ENCODE measurements at places on chromosomes 2 and 18.

GRCh38 chr2:199602271-199602895 lies 144.6 kb upstream of the SATB2 start:
- DNase-seq, result no peak

DNA sequence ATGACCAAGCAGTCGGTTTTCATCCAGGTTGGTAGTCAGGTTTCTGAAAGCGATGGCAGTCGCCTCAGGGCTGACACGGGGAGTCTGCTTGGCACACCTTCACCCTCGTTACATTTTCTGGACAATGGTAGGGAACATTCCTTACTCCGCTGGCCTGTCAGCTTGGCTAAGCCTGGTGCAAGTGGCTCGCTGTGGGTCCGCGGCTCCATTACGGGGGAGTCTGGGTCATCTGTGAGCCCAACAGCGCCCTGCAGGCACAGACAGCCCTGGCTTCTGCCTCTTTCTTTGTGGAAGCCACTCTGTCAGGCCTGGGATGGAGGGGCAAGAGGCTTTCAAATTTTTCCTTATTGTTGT lies 95.6 kb downstream of the HDAC4 start:
- DNase-seq, result no peak

DNA sequence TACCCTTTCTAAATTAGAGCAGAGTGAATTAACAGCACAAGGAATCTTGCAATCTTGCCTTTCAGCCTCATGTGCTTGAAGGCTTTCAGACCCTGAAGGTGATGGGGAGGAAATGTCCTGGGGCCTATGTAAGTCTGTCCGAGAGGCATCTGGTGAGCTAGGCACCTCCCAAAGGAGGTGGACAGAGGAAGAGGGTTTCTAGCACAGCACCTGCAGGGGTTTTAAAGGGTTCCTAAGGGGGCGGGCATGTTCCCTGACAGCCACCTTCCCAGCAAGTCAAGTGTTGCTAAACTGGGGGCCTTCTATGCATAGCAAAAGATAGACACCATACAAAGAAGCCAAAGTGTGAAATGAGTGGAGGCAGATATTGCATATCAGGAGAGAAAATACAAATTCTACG lies 88.5 kb downstream of the CDH2 start:
- DNase-seq, result no peak

- DNase-seq, result no peak
Measured at GRCh38 chr2:29290293-29291047, 175.3 kb downstream of the CLIP4 start.

- no peak for DNase-seq
Measured at GRCh38 chr2:173720306-173720705, 244.9 kb downstream of the SP3 start.

GRCh38 chr2:179096090-179096489 lies 46.2 kb upstream of the CCDC141 start:
- DNase-seq, result no peak

GRCh38 chr2:141707486-141707885 lies 423.3 kb downstream of the LRP1B start:
- DNase-seq, result no peak

- DNase-seq, result no peak
Measured at GRCh38 chr2:100110614-100111000, 31.8 kb downstream of the AFF3 start.

- DNase-seq, result no peak
Measured at GRCh38 chr2:85734015-85734414, 19.8 kb upstream of the ATOH8 start.

- no peak for DNase-seq
Measured at GRCh38 chr2:24105816-24106215, 17.3 kb downstream of the PFN4 start.

DNA sequence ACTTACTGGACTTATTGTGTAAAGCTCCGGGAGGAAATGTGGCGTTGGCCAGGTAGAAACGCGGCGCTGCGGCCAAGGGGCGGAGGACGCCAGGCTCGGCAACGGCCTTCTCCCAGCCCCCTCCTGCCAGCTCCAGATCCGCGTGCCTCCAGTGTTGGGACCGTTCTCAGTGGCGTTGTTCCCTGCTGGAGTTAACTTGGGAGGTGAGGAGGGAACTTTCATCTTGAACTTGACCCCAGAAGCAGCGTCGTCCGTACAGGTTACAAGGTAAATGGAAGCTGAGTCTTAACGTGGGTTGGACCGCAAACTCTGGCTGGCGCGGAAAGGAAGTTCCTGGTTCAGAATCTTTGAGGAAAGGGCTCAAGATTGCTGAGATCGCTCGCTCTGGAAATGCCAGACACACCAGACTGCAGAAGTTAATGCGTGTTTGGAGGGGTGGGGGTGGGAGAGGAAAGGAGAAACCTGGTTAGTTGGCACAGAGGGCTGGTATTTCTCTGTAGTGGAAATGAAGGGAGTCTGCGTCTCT lies 1.3 kb downstream of the TANC1 start:
- no peak for DNase-seq

DNA sequence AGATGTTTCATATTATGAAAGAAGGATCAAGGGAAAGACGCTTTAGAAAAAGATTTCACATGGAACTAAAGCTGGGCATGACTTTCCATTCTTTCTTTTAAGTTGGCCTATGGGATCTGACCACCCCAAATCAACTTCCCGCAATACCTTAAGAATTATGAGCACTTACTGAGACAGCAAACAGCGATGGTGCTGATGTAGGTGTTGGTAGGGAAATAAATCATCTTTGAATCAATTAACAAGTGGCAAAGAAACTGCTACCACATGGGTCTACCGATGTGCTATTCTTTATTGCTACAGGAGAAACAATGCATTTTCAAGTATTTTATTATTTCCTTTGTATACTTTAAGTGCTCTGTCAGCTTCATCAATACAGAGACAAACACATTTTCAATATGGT lies 239.6 kb downstream of the PIEZO2 start:
- DNase-seq, result no peak

- DNase-seq, result no peak
Measured at GRCh38 chr2:6370753-6371551, 494.8 kb downstream of the CMPK2 start.

DNA sequence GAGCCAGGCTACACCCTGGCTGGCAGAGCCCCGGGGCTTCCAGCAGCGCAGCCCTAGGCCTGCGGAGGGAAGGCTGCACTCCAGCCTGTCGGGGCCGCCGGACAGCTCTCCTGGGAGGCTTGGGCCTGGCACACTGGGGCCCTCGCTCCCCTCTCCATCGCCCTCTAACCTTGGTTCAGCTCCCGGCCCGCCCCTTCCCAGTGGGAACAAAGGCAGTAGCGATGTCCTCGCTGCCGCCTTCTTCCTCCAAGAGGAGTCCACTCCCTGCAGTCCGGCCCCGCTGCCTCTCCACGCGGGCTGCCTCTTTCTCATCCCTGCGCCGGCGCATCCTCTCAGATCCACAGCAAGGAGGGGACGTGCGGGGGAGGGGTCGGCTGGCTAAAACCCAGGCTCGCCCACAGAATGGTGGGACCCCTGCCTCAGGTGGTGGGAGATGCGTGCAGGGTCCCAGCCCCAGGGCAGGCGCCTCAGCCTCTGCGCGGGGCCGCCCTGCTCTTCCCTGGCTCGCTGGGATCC lies 138.1 kb downstream of the TWIST2 start:
- DNase-seq, result no peak

DNA sequence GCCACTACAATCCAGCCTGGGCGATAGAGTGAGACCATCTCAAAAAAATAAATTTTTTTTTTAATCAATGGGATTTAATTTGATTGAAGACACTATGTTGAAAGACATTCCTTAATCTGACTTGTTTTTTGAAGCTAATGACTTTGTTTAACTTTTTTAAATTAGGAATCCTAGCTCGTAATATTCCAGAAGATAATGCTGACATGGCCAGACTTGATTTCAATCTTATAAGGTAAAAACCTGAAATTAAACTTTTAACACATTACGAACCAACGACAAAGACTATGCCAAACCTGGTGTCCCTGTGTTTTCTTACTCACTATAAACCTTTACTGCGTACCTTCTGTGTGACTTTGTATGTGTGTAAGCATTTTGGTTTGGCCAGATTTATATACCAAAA lies 7.6 kb downstream of the ATIC start:
- DNase-seq, result no peak

DNA sequence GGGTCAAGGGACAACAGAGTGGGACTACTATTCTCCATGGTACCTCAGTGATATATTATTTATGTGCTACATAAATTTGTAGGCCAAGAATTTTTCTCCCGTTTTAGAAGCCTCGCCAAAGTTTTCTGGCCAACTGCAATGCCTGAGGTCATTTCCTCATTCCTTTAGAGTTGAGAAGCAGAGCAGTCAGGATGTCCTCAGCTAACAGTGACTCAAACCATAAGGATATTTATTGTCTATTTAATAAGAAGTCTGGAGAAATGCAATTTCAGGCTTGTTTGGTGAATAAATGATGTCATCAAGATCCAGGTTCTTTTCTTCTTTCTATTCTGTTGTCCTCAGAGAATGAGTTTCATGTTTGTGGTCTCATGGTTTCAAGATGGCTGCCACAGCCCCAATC lies 91.0 kb downstream of the ADCYAP1 start:
- no peak for DNase-seq

DNA sequence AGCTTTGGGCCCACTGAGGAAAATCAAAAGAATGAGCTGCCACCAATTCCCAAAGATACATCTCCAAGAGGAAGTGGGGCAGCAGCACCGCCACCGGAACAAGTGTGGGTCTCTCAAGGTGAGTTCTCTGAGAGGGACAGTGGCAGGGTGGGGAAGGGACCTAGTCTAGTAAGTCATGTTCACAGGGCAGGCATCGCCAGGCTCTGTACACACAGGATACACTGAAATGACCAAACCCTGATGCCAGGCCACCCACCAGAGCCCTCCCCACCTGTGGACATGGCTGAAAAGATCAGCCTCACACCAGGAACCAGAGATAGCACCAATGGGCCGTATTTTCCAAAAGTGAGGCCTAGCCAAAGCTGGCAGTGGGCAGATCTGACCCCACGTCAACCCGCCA lies 108.2 kb upstream of the SMAD2 start:
- no peak for DNase-seq

DNA sequence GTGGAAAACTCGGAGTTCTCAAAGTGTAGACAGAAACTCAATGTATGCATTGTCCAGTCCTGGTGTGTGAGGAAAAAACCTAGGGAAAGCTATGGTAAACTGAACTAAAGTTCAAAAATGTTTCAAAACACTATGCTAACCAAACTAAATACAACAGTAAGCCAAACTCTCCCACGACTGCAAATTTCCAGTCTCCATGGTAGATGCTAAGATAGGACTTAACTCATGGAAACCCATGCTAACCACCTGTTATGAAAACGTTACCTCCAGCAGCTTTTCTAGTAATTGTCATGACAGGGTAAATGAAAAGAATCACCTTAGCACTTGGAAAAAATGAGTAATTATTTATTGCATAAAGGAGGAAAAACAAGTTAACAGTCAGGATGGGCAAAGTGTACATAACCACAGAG lies 135.7 kb upstream of the EPC2 start:
- no peak for DNase-seq

DNA sequence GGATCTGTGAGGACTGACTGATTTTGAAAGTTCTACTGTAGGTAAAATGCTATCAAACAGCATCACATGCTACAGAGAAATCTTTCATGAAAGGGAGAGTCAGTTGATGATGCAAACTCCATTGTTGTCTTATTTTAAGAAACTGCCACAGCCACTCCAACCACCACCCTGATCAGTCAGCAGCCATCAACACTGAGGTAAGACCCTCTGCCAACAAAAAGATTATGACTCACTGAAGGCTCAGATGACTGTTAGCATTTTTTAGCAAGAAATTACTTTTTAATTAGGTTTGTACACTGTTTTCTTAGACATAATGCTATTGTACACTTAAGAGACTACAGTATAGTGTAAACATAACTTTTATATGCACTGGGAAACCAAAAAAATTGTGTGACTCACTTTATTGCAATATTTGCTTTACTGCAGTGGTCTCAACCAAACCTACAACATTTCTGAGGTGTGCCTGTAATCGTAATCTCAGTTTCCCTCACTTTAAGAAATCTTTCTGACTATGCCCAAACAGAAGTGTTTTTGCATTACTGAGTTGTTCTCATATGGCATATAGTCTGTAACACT lies 42.8 kb downstream of the METTL8 start:
- DNase-seq, result no peak

- DNase-seq, result no peak
Measured at GRCh38 chr2:29039718-29040480, 34.4 kb downstream of the PCARE start.

DNA sequence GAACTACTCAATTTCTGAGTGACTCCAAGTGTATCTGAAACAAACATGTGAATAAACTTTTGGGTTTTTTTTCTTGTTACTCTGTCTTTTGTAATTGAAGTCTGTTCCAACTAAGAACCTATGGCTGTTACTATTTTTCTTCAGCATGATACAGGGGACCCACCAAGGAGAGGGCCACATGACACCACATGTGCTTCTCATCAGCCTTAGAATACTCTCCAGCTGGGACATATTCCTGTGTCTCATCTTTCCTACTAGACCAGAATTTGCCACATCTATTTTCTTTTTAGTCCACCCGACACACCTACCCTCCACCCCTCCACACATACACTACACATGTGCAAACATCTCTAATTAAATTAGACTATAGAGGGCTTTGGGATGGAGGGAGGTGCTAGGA lies 191.7 kb upstream of the NDUFV2 start:
- no peak for DNase-seq

Measured in T follicular helper cell (primary cell).